ENCODE measurements at places on chromosomes 1 and 21.

DNA sequence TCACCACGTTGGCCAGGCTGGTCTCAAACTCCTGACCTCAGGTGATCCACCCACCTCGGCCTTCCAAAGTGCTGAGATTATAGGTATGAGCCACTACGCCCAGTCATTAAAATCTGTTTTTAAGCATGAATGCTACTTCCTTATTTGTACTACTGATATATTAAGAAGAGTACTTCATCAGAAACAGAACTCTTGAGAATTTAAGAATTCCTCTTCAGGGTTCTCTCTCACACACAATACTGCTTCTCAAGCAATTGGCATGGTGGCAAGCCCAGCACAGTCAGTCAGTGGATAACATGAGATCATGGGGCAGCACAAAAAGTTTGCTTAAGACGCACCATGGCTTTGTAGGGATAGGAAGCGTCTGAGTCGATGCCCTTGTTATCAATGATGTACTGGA, 14.1 kb downstream of the CTSS start:
- DNase-seq = no peak

GRCh38 chr1:41652384-41653265, 168.1 kb upstream of the EDN2 start:
- DNase-seq = no peak

GRCh38 chr1:6491480-6491962, at the start of gene PLEKHG5:
Gene PLEKHG5 (minus strand): TSS chr1:6491667. CDS start chr1:6477571, 14,096 bp downstream.
- no peak for DNase-seq

DNA sequence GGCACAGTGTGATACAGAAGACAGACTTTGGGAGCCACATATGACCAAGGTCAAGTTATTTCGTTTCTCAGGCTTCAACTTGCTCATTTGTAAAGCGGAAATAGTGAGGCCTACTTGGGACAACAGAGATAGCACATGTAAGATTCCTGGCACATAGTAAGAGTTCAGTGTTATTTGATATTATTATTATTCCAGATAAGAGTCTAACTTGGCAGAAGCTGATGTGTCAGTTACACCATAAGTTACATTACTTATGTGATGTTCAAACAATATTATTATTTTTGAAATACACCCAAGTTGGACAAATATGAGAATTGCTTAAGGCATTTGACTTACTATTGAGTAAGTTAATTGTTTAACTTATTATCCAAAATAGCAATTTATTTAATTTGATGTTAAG, 10.2 kb upstream of the CYP4X1 start:
- DNase-seq = no peak

- DNase-seq = no peak
Measured at GRCh38 chr1:179937668-179938254, 16.8 kb upstream of the CEP350 start.

DNA sequence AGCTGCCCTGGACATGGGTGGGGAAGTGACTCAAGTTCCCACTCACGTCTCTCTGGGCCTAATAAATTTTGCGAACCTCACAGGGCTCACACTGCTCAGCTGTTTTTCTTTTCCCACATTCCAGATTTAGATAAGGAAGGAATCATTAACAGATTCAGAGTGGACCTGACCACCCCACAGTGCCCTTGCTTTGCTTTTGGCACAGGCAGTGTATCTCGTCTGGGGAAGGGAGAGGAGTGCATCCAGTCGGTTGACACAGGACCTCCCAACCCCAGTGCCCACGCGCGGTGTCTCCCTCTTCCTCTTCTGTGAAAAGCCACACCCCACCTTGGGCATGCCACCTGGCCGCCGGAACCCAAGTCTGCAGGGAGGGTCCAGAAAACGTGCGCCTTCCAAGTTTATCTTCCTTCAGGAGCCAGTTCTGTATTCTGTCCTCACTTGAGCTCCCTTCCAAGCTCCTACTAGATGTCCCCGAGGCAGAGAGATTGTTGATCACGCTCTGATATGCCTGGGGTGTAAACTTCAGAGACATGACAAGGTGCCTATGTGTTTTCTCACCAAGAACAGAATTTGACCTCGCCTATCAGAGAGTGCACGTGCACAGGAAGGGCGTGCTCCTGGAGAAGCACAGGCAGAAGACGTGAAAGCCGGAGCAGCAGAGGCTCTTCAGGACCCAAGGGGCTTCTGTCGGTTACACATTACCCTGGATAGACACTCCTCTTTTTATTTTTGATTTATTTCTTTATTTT, 9.5 kb upstream of the SLC2A5 start:
- no peak for DNase-seq

- DNase-seq = peak; percentile 72
Measured at GRCh38 chr1:154975409-154976059, 1.1 kb downstream of the CKS1B start.

GRCh38 chr1:42738678-42739226, 1.3 kb downstream of the CLDN19 start:
- no peak for DNase-seq

DNA sequence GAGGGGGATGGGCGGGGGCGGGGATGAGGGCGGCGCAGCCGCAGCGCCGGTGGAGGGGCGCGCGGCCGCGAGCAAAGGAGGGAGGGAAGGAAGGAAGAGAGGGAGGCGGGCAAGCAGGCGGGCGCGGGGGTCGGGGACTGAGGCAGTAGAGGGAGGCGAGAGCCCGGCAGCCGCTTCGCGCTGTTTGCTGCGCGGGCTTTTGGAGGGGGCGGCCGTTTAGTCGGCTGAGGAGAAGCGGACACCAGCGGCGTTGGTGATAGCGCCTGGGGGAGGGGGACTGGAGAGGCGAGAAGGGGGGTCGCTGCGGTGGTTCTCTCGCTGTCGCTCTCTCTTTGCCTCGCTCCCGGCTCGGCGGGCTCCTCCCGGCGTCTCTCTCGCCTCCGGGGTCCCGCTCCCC, at the start of gene HS2ST1:
HS2ST1 (plus strand) TSS at position 35 of the 397 bp plus-strand sequence.
- DNase-seq = no peak
